T-helper 2 cell treated with Interferon-gamma antibody and Interleukin-4, amounts not matched to agents 100 ng/mL and 5 ng/mL, for 36 hours (primary cell): ENCODE measurements at places on chromosomes 11 and 22. TPM values are rescaled to one million over a fixed set of nuclear protein-coding genes. Genes with fewer than 3 reads are reported as not detected.

CTSF gene
- total RNA-seq, result 0.77 and 1.4 TPM in 2 replicates

TFIP11 gene
- 53.8 and 61.2 TPM in 2 replicates for total RNA-seq

SCGB1A1 gene
- total RNA-seq, result not detected in 2 replicates

MYH9 gene
- 918 and 932 TPM in 2 replicates for total RNA-seq

MYO7A gene
- 0.07 and 0.23 TPM in 2 replicates for total RNA-seq

CD3E gene
- 576 and 590 TPM in 2 replicates for total RNA-seq

OOSP2 gene
- not detected in 2 replicates for total RNA-seq

FAM180B gene
- total RNA-seq, result 0.18 and 0.20 TPM in 2 replicates

TMEM86A gene
- total RNA-seq, result 0.52 and 1.1 TPM in 2 replicates

RAG1 gene
- total RNA-seq, result 0.09 and 0.18 TPM in 2 replicates

KRTAP5-6 gene
- not detected in 2 replicates for total RNA-seq

KRTAP5-11 gene
- total RNA-seq, result not detected in 2 replicates

PHOX2A gene
- not detected in 2 replicates for total RNA-seq

CENPM gene
- 67.5 and 74.1 TPM in 2 replicates for total RNA-seq

YPEL4 gene
- total RNA-seq, result 0.25 and 0.48 TPM in 2 replicates

KRTAP5-7 gene
- 0.14 and 0.25 TPM in 2 replicates for total RNA-seq

IL10RA gene
- total RNA-seq, result 348 and 364 TPM in 2 replicates

GAB4 gene
- total RNA-seq, result not detected in 2 replicates

CYB561A3 gene
- total RNA-seq, result 41.6 and 42.9 TPM in 2 replicates

APOBEC3A gene
- total RNA-seq, result 0.68 TPM in 1 of 2 replicates, not detected in the other

HPX gene
- 0.18 and 0.36 TPM in 2 replicates for total RNA-seq
